ENCODE measurements at places on chromosomes 5 and 9.

DNA sequence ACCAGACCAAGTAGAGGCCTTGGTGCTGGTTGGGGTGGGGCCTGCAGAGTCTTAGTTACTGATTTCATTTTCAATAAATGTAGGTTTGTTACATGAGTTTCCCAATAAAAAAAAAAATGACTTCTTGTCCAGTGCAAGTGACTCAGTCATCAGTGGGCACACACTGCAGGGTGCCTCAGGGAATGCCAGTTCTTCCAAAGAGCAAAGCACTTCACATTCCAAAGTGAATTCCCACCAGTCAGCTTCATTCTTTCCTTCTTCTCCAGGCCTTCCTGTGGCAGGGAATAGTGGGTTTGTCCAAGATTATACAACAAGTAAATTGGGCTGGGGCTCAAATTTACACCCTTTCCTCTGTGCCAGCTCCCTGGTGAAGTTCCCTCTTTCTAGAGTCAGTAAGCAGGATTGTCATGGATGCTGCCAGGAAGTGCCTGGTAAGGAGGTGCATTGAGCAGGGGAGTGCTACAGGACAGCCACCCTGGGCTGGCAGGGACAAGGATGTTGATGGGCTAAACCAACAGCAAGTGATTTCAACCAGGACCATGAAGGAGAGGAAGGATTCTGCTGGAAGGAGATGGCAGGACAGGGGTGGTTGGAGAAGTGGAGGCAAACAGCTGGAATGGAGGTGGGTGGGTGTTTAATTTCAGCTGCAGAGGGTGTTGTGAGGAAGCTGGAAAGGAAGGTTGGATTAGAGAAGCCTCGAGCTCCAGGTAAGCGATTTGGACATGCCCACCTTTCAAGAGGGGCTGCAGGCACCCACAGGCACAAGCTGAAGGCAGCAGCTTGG, 3.7 kb upstream of the B4GALT7 start:
- no peak for DNase-seq

DNA sequence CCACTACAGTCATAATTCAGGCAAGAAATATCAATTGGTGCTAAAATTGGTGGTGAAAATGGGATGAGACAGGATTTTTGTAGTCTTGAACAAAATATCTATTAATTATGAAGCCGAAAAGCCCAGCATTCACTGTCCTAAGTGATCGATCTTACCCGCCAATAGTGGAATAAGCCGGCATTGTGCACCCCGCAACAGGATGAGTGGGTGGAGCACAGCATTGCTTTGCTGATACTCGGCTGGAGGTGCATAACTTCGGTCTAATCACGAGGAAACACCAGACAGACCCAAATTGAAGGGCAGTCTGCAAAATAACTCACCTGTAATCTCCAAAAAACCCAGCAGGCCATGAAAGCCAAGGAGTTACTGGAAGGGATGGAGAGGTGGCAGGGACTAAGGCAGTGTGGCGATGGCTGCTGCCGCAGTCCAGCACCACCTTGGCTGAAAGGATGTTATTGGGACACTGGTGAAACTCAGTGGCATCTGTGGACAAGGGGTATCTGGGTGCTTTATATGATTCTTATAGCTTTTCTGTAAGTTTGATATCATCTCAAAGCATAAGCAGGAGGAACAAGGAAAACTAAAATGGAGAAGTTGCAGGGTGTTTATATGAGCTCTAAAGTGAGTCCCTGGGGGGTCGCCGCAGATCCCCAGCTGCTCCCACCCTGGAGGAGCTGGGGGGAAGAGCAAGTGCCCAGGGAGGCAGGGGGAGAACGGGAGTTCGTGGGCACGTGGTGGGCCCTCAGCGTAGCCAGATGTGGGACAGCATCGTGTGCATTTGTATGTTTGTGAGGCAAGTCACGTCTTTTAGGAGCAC, 45.2 kb downstream of the AHRR start:
- DNase-seq, result no peak

DNA sequence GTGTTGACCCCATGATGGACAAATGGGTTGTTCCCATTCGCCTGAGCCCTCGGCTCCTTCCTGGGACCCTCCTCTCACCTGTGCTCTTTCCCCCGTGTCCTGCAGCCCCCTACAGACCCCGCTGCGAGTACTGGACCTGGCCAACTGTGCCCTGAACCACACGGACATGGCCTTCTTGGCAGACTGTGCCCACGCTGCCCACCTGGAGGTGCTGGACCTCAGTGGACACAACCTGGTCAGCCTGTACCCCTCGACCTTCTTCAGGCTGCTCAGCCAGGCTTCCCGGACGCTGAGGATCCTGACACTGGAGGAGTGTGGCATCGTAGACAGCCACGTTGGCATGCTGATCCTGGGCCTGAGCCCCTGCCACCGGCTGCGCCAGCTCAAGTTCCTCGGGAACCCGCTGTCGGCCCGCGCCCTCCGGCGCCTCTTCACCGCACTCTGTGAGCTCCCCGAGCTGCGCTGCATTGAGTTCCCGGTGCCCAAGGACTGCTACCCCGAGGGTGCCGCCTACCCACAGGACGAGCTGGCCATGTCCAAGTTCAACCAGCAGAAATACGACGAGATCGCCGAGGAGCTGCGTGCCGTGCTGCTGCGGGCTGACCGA, 3.4 kb downstream of the LRRC14B start:
- no peak for DNase-seq

DNA sequence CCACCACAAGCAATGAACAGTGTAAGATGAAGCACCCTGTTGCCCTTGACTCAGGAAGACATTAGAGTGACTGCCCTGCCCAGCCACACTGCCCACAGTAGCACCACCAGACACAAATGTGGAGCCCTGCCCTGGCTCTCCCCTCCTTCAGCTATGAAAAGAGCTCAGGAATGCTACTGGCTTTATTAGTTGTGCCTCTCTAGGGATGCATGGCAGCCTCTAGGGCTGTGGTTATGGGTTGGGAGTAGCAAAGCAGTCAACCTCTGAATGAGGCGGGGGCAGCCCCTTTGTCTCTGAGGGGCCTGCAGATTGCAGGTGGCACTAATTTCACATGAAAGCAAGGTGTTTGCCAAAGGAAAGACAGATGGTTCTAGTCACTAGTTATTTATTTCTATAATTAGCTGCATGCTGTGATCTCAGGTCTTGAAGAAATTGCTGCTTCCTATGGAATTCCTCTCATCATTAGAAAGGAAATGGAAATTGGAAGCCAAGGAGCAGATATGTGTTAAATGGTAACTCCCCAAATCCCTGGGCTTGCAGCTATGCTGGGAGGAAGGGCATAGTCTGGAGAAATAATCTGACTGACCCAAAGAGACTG, 259.4 kb downstream of the TLR4 start:
- DNase-seq, result no peak

DNA sequence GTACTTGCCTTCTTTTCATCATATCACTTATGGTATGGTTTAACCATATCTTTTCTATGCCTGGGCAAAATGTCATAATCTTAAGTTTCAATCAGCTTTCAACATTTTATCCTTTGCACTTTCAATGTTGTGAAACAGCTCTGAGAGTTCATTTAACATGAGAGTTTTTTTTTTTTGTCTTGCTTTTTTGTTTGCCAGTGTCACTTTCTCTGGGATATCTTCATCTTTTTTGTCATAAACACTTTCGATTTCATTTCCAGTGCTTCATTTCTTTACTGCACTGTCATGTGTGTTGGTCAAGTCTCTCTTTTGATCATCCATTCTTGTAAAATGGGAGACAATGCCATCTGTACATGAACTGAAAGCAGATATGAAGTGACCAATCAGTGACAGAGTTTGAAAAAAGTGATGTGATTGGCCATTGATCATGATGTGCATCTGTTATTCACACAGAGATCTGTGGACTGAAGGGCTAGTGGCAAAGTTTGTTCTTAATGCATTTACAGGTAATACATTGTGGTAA, 7.5 kb upstream of the POU5F2 start:
- no peak for DNase-seq

DNA sequence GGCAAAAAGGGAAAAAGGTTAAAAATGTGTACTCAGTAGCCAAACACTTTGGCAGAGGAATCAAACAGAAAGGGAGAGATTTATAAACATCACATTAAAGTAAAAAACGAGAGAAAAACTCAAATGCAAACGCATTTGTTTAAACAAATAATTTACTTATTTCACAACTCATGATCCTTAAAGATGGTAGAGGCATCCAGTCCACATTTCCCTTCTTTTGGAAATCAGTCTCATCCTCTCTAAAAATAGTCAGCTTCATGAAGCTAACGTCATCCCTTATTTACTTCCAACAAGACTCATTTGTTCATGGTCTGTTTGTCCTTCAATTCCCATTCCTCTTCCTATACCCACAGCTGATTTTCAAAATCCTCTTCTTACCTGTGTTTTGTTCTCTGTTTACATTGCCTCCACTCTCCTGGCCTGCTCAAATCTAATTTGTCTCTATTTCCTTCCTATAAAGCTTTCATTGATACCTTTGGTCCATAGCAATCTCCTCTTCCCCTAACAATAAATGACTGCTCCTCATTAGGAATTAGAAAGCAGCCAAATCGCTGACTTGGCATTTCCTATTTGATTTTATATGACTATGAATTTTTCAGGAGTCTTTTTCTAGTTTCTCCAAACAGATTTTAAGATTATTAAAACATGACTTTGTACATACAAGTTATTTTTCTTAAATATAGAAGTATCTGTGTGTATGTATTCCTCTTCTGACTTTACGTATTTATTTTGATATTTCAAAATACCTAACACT, 805.3 kb downstream of the TLE1 start:
- DNase-seq, result no peak

DNA sequence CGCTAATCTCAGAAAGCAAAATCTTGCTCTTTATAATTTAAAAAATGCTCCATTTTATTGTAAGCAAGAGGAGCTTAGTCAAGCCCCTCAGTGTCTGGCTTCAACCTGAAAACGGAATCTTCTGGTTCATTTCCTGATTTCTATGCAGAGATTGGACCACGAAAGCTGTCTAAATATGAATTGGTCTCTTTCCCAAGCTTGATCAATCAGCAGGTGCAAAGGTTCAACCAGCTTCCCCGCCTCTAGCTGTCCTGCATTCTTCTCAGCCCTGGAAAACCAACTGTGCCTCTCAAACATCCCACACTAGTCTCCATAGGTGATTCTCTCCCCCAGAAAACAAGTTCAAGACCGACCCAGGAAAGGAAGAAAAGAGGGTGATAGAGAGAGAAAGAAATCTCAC, 34.5 kb downstream of the FNBP1 start:
- DNase-seq, result no peak

DNA sequence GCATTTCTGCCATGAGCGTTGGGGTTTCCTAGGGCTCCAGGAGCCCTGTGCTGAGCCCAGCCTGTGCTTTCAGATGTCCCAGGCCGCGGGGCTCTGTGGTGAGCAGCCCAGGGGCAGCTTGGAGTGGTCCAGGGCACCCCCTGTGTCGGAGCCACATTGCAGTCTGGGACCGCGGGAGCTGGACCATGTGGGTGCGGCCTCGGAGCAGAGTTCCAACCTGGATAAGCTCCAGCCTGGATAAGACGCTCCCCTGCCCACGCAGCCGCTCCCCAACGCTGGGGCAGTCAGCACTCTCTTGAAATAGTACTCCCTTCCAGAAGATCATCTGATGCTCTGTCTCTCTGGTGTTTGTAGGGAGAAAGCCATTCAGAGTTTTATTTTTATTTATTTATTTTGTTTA, 111.1 kb downstream of the WNK2 start:
- DNase-seq, result no peak
